Hepatic stellate cell (primary cell): ENCODE measurements at places on chromosomes 1 and 21.

- DNase-seq = no peak
These were observed 34.4 kb upstream of the LRP8 start for GRCh38 chr1:53362270-53362669.

DNA sequence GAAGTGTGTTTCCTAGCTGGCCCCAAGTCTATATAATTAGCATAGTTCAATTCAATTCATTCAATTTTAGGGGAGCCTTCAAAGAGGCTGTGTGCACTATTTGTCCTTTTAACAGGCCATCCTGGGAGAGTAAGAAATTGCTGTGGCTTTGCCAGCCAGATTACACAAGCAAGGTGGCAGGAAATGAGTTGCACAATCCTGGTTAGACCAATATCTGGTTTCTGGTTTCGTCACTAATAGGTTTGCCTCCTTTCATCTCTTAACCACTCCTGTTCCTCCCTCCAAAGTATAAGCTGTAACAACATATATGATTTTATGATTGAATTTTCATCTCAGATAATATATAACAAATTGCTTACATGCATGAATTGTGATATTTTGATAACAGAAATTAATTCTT lies 84.1 kb upstream of the NEGR1 start:
- DNase-seq = no peak

- DNase-seq = no peak
These were observed 623 bp upstream of the BGLAP start for GRCh38 chr1:156241311-156241811.

- DNase-seq = no peak
These were observed 85.2 kb upstream of the PPM1J start for GRCh38 chr1:112800289-112800688.

- no peak for DNase-seq
These were observed 10.2 kb upstream of the SUSD4 start for GRCh38 chr1:223374064-223374610.

DNA sequence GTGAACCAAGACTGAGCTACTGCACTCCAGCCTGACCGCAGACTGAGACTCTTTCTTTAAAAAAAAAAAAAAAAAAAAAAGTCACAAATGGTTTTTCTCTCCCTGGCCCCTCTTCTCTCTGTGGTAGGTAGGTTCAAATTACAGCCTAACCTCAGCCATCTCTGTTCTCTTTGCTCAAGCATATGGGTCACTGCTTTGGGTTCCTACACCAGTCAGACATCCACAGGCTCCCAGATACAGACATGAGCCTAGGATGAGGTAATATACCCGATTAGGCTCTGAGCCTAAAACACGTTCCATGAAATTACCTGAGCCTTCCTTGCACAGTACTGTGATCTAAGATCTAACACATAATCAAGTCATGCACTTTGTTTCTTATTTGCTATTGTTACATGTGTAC lies 90.5 kb upstream of the JAK1 start:
- DNase-seq = no peak

GRCh38 chr1:1763657-1764621 lies 14.3 kb downstream of the NADK start:
- no peak for DNase-seq

GRCh38 chr1:226637147-226637935 lies 88.8 kb downstream of the STUM start:
- no peak for DNase-seq

GRCh38 chr1:47915677-47916353 lies 81.4 kb downstream of the TRABD2B start:
- DNase-seq = no peak

- DNase-seq = peak; percentile 30
These were observed 1.0 kb upstream of the MCOLN2 start for GRCh38 chr1:84997667-84998600.
